GM12891 (cell line): ENCODE measurements at places on chromosomes 12 and 14.

DNA sequence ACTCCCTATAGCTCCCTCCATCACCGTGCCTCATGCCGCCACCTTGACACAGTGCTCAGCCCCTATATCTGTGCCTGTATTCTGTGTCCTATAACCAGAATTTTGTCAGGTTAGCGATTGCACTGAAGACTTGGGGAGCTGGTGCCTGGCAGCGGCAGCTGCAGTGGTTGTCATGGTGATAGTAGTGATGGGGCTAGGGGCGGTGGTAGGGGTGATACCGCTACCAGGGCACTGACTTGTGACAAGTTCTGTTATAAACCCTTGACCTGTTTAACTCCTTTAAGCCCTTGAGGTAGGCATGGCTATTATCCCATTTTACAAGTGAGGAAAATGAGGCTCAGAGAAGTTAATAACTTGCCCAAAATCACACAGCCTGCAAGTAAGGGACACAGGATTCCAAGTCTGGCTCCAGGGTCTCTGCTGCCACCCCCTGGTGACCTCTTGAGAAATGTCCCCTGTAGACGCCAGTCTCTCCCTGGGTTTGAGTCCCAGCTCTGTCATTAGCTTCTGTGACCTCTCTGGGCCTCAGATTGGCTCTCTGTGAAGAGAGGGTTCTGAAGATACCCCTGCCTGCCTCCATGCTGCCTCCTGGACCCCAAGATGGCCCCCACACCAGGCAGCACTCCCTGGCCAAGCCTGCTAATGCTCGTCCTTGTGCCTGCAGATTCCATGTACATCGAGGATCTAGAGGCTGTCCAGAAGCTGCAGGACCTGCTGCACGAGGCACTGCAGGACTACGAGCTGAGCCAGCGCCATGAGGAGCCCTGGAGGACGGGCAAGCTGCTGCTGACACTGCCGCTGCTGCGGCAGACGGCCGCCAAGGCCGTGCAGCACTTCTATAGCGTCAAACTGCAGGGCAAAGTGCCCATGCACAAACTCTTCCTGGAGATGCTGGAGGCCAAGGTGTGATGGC, 121.9 kb downstream of the ESRRB start:
- DNase-seq, result peak; percentile 36

DNA sequence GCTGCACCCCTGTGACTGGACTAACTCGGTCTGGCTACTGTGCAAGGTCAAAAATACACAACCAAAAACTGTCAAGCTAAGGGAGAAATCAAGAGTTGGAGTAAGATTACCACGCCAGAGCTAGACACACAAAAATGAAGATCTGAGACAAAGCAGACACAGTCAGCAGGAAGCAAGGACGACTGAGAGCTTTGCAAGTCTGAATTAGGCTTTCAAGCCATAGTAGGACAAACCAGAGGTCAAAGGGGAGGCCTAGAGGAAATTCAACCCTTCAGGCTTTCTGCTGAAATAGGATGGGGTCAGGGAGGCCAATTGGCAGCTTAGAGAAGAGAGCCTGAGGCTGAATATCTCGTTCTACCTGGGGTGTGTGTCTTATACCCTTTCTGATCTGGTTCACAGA, 117.3 kb downstream of the LLPH start:
- no peak for DNase-seq

GRCh38 chr12:128797119-128798118, 26.3 kb downstream of the SLC15A4 start:
- no peak for DNase-seq

DNA sequence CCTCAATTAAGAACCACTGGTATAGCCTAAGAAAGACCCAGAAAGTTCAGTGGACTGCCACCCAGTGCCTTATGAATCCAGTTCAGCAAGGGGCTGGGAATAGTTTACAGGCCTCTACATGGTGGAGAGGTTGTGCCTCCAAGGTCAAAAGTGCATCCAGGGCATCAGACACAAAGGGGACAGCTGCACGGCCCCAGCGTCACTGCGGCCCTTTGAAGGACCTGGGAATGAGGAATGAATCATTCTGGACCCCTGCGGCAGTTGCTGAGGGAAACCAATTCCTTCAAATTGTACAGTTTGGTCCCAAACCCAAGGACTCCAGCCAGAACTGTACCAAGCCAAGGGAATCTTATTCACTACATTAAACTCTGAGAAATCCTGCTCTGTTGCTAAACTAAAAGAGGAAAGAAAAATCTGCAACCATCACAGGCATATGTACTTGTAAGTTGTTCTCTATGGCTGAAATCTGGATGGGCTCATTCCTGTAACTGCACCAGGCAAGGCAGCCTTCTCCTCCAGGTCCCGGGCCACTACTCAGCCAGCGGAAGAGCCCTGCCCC, 10.9 kb upstream of the NGB start:
- DNase-seq, result no peak

- peak; percentile 60 for DNase-seq
Observed at GRCh38 chr12:123076604-123077297, 74.1 kb downstream of the PITPNM2 start.

DNA sequence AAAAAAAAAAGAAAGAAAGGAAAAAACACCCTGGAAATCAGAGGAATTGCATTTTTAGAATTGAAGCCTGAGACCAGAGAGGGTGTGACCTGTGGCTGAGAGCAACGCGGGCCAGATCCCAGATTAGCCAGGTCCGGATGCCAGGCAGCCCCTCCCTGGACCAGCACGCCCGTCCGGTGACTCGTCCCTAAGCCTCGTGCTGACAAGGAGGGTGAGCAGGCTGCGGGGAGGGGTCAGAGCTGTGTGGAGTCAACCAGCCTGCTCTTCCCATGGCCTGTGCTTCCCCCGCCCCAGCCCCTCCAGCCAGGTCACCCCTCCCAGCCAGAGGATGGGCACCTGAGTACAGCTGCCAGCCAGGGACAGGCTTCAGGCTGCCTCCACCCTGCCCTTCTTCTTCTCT, 4.2 kb upstream of the KLC1 start:
- no peak for DNase-seq

GRCh38 chr14:64191756-64192155, 102.4 kb downstream of the ESR2 start:
- DNase-seq, result no peak

GRCh38 chr12:9124383-9125031, 8.8 kb upstream of the A2M start:
- DNase-seq, result no peak

GRCh38 chr14:61325166-61325565, 3.8 kb downstream of the PRKCH start:
- no peak for DNase-seq

DNA sequence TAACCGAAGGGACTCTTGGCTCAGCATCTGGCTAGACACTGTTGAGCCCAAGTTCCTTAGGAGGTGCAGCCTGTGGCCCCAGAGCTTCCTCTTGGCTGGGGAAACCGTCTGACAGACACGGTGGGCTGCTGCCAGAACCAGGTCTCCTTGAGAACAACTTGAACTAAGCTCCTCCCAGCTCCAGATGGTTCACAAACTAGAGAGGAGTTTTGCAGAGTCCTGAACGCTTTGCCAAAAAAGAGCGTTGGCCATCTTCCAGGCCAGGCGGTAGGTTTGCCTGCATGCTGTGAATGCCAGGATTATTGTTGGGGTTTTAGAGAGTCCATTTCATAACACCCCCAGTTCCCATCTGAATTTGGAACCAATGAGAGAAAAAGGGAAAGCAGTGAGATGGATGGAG, 399.8 kb downstream of the RGS6 start:
- no peak for DNase-seq

GRCh38 chr12:12741660-12742059, 24.5 kb downstream of the CDKN1B start:
- no peak for DNase-seq

GRCh38 chr14:105366386-105367074, 31.8 kb upstream of the TEX22 start:
- DNase-seq, result no peak

DNA sequence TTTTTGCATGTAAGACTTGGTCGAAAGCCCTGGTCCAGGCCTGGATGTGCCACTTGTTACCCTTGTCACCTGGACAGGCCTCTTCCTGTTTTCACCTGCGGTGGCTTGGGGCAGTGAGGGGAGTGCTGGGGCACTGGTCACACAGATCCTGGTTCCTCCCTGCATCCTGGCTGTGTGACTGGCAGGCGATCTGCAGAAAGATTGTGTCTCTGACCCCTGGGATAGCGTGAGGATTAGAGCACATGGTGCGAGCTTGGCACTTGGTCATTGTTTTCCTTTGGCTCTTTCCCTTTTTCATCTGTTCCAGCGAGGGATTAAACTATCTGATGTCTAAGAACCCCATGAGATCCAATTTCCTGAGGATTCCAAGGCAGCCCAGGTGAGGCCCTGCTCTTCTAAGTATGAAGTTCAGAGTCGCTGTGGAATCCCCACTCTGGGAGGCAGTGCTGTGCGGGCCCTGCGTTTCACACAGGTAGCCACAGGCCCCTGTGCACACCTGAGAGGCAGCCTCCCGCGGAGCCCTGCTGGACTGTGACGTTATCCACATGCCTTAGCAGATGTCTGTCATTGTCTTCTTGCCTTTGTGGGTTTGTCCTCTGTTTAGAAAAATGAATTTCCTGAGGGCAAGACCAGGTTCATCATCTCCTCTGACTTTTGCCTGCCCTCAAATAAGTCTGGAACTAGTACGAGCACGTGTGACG, 288.4 kb downstream of the CACNA1C start:
- DNase-seq, result no peak
